ENCODE measurements at places on chromosomes 11 and 22. TPM values are rescaled to one million over a fixed set of nuclear protein-coding genes. Genes with fewer than 3 reads are reported as not detected.

Gene SHANK2
- 25.3 TPM for total RNA-seq

Gene MYOD1
- total RNA-seq: not detected

Gene POU2AF2
- total RNA-seq: not detected

Gene OR2AT4
- total RNA-seq: not detected

Gene MPZL2
- 10.1 TPM for total RNA-seq

Gene CRYBB3
- not detected for total RNA-seq

Gene GDPD5
- total RNA-seq: 7.5 TPM

Gene SYT7
- 1.3 TPM for total RNA-seq

Gene HTR3B
- not detected for total RNA-seq

Gene LDHAL6A
- not detected for total RNA-seq
